Memory B cell (primary cell): ENCODE measurements at places on chromosomes 5 and 9.

DNA sequence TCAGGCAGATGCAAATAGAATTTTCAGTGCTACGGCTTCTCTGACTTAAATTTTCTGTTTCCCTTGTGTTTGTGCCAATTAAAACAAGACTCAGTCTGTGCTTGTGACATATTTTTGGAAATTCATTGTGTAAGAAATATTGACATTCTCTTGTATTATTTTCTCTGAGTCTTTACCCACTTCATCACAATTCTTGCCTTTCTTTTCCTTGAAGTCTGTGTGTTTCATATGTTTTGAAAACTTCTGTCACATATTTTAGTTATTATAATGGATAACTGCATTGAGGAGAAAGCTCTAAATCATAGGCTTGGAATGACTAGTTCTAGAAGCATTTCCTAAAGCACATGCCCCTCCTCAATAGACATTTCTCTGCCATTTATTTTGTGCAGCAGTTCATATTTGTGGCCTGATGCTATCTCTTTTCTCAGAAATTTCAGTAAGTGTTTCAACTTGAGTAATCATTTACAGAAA lies 206.6 kb downstream of the PALM2AKAP2 start:
- DNase-seq, result no peak

- no peak for DNase-seq
Measured at GRCh38 chr9:84597131-84597530, 72.4 kb upstream of the NTRK2 start.

- DNase-seq, result no peak
Measured at GRCh38 chr5:147530530-147531389, 20.9 kb upstream of the DPYSL3 start.

DNA sequence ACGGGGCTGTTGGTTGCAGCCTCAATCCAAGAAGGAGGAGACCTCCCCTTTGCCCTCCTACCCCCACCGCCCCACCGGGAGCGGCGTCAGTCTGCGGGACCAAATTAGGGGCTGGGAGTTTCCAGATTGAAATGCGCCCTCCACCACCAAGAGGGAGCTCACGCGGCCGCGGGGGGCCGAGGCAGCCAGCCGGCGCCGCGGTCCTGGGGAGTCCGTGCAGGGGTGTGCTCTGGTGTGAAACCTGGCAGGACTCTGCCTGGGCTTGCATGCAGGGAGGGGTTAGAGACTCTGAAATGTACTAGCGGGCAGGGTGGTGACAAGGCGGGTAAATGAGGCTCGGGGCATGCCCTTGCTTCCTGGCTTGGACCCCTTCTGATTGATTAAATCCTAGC lies 989 bp upstream of the FBN2 start:
- DNase-seq, result no peak

GRCh38 chr9:135241381-135242048 lies 154.0 kb downstream of the OLFM1 start:
- DNase-seq, result no peak

DNA sequence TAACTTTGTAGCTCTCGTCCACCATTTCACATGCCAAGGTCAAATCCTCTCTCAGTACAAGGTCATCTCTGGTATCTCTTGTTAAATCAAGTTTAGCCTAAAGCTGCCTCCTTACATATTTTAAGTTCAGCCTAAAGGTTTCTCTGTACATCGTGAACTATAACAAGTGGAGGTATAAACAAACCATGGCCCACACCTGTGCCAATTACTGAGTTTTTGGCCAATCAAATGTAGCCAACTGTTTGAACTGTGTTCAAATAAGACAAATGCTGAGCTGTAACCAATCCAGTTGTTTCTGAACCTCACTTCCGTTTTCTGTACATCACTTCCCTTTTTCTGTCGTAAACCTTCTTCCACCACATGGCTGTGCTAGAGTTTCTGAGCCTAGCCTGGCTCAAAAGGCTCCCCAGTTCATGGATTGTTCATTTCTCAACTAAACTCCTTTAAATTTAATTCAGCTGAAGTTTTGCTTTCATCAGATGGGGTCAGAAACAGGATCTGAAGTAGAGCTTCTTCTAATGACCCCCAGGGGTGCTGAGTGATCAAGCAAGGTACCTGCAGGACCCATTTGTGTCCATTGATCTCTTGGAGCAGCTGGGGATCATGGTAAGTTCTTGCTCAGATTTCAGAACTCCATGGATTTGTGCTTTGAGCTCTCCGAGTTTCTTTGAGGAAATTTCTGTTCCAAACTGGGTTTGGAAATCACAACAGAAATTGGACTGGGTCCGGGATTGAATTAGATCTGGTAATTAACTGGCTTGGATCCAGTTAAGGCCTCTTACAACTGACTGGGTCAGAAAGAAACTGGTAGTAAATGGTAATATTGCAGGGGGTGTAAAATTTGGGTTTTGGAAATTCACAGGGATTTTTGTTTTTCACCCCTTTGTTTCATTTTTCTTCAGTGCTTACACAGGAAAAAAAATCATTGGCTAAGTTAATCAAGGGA lies 11.0 kb upstream of the NANS start:
- DNase-seq, result no peak

- DNase-seq, result no peak
Measured at GRCh38 chr5:72167804-72168203, 60.5 kb downstream of the MAP1B start.
